ENCODE measurements at places on chromosomes 7 and 10. TPM values are rescaled to one million over a fixed set of nuclear protein-coding genes. Genes with fewer than 3 reads are reported as not detected.

The MALSU1 gene
- total RNA-seq: 35.9 TPM

The LRRC18 gene
- not detected for total RNA-seq

The ANKRD1 gene
- 528 TPM for total RNA-seq

The LRRC4 gene
- 2.3 TPM for total RNA-seq

The ZNF485 gene
- total RNA-seq: 1.3 TPM

The PIP gene
- not detected for total RNA-seq

The TMEM225B gene
- total RNA-seq: not detected

The GPR26 gene
- not detected for total RNA-seq

The LRIT1 gene
- not detected for total RNA-seq
